Pons (tissue), 1 donor: ENCODE measurements at places on chromosomes 4 and X.

- DNase-seq = peak; percentile 37
Measured at GRCh38 chrX:39065051-39065871, 264.0 kb downstream of the MID1IP1 start.

DNA sequence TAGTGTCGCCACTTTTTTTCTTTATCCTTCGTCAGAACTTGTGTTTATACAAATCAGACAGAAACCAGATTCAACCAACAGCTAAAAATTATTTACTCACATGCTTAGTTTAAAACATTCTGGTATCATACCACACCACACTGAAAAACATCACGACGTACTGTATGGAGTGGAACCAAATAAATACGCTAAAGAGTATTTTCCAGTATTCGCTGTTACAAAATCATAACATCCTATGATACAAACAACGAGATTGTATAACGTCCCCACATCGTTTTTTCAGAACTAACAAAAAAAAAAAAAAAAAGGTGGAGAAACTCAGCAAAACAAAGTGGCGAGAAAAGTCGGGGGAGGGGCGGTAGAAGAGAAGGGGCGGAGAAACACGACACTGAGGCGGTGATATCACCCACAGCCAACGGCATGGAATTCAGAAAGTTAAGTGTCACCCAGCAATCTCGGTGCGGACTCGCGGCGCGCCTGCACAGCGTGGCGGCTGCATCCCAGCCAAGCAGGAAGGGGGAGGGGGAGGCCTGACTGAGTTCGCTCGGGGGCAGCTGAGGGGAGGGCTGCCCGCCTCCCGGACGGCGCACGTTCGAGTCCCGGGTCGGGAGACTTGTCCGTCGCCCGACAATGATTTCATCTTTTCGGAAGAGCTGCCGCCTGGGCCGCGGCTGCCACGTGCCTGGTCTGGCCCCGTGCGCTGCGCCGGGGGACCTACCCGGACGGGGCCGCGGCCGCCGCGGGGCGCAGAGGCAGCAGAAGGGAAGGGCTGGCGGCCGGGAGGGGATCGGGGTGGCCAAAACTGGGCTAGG is 920 bp downstream of the SETD7 start:
- peak; percentile 89 for DNase-seq

DNA sequence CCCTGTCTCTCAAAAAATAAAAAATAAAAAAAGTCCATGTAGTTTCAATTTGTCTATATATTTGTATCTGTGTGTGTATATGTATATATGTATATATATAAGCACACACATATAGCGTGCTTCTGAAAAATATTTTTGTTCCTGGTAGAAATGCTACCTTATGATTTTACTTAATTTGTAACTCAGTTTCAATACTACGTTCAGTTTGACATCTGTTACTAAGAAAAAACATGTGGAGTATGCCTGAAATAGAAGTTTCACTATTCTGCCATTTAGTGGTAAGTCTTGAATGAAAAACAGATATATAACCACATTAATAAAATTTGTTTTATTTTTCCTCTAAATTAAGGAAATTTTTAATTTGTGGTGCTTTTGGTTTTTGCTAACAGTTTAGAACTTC is 14.2 kb downstream of the FSTL5 start:
- no peak for DNase-seq

DNA sequence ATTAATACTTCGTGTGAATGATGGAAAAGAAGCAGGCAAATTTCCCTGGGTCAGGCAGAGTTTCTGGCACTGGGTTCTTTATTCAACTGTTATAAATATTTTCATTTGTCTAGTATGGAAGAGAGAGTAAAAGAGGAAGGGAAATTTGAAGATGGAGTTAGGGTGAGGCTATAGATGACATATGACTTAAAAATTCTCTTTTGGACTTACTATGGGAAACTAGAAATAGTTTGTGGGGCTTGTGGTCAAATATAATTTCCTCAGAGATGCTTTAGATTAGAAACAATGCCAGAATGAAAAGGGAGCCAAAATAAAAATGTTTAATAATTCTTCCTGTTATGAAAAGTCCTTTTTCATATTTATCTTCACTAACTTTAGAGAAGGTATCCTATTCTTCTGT is 103.2 kb downstream of the GC start:
- DNase-seq = no peak

GRCh38 chr4:41148292-41148691 is 66.0 kb downstream of the APBB2 start:
- DNase-seq = no peak

DNA sequence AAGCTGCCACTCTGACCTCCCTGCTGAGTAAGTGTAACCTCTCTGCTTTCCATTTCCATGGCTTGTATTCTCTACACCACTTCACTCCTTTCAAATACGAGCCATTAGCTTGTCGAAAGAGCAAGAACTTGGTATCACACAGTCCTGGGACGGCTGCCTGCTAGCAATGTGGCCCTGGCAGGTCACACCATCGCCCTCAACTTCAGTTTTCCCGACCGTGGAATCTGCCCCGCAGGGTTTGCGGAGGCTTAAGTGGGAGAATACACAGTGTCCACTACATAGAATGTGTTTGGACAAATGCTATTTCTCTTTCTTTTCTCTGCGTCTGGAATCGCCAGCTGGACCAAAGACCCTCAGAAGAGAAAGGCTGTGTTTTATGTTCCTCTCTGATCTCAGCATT is 78.6 kb upstream of the STOX2 start:
- no peak for DNase-seq

GRCh38 chr4:109890076-109890475 is 22.6 kb upstream of the EGF start:
- DNase-seq = no peak

DNA sequence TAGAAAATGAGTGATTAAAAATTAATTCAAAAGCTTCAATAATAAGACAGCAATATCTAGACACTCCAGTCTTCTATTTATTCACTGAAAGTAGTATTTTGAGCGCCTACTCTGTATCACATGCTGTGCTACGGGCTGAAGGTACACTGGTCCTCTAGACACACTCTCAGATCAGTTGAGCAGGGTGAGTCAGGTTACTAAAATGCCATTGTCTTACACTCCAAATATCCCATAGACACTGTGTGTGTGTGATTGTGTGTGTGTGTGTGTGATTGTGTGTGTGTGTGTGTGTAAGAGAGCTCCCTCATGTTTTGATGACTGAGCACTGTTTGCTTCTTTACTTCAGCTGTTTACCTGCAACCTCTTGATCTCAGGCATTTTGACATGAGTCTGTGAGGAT is 342.8 kb upstream of the BOD1L1 start:
- DNase-seq = no peak

DNA sequence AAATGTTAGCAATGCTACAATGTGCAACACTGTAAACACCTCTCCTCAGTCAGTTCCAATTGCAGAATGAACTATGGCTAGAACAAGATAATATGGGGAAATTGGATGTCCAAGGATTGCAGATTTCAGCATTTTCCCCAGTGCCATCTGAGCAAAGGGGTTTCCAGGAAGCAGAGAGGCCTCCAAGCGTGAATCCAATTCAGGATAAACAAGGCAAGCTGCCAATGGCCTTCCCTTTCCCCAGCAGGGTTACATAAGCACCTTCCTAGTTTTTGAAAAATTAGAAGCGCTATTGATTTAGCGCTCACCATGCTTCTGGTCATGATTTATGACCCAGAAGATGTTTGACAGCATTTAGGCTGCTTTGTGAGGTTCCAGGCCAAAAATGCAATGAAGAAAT is 223.0 kb upstream of the GATB start:
- no peak for DNase-seq

- DNase-seq = no peak
Measured at GRCh38 chr4:189305500-189305899, 635.2 kb upstream of the FRG1 start.

GRCh38 chr4:11566444-11567022 is 137.8 kb upstream of the HS3ST1 start:
- DNase-seq = peak; percentile 35

GRCh38 chrX:149939655-149939904 is 1.3 kb upstream of the EOLA2 start:
- DNase-seq = no peak

DNA sequence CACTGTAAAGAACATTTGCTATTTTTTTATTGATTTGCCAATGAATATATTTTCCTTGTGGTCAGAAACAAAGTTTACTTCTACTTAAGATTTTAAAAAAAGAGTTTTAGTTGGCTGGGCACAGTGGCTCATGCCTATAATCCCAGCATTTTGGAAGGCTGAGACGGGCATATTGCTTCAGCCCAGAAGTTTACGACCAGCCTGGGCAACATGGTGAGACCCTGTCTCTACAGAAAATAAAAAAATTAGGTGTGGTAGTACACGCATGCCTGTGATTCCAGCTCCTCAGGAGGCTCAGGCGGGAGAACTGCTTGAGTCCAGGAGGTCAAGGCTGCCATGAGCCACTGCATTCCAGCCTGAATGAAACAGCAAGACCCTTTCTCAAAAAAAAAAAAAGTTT is 36.8 kb downstream of the LRP2BP start:
- DNase-seq = no peak

DNA sequence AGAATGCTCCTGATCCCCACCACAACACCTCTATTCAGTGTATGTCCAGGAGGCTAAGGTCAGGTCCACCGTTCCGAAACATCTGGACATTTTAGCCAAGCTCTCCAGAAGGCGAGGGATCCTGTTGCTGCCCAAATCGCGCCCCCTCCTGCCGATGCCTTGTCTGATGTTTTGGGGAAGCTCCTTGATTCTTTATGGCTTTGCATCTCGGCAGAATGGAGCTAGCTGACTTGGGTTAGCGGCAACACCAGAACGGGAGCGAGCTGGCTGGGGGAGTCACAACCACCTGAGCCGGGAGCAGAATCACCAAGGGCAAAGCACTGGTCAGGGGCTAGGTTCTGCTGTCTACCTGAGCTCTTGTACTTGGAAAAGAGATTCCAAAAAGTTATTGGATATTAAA is 6.6 kb upstream of the POU3F4 start:
- DNase-seq = no peak
